Hypothalamus (tissue), 51 donors: ENCODE measurements at places on chromosomes 12 and 14.
A peak's percentile ranks its signal among the peaks of the same experiment; 100 is the strongest.

- peak; percentile 31 for DNase-seq
These were observed 9.0 kb upstream of the LRTM2 start for GRCh38 chr12:1811281-1811947.

DNA sequence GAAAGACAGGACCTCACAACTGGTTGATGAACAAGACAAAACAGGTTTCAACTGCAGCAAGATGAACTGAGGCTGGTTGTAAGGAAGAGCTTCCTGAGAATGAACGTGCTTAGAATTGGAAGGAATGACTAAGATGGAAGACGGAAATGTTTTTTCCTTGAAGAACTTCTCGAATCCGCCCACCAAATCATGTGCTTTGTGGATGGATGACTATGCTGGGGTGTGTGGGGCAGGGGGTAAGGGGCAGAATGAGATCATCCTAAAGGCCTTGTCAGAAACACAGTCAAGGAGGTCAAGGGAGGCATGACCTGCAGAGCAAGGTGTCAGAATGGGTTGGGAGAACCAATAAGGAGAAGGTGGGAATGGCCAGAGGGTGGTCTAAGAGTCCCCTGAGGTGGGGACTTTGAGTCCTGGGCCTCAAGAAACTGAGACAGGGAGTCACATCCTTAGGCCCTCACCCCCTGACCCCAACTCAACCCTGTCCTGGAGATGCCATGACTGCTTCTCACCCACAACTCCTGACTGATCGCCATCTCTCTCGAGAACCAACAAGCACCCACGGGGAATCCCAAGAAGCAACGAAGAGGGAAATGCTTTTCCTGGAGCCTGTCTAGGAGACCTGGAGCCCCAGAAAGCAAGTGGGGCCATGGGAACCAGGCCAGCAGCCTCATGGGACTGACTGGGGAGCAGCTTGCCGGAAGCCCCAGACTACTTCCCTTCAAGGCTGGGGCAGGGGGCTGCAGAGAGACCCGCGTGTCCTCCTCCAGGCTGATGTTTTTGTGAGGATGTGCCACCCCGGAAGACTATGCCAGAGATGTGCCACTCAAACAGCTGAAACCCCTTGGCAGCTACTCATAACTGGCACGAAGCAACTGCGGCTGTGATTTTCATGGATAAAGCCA, 84.0 kb downstream of the ACTN1 start:
- no peak for DNase-seq

DNA sequence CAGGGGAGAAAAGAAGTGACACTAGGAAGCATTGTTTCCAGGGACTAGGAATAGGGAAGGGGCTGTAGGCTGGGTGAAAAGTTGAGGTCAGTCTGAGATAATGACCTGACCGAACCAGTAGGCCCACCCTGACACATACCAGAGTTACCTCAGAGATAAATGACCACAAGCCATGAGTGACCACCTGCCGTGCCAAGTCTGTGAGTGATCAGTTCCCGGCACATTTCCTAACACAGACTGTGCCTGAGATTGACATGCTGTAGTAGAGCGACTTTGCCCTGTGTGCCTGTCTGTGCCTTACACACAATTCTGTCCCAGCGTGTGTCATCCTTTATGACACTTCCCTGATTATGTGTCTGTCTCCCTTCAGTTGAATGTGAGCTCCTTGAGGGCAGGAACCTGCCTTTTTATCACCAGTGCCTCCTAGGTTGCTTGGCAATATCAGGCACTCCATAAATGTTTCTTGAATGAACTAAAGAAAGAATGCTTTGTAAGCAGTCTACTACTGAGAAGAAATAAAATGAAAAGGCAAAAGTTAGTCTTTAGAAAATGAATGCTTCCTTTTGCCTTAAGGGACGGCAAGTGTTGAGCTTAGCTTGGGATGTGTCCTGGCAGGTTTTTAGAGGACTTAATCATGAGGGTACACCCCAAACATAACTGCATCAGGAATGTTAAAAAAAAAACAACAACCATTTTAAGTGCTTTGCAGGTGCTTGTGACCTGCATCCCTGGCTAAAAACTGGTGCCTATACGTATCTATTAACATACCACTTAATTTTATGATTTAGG, 9.6 kb upstream of the SSPN start:
- no peak for DNase-seq

DNA sequence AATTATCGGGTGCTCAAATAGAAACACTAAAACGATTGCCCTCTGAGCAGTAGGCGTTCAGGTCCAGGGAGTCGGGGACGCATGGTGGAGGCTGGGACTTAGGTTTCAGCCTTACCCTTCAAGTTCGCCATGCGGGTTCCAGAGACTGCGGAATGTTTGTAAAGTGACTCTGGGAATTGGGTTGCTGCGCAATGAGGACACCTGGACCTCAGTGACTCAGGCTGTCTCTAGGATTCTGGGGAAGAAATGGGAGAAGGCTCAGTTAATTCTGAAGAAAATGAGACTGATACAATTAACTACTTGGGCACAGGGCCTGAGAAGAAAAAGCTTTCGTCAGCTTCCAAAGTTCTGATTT, 1.1 kb downstream of the LGALS3 start:
- DNase-seq, result no peak

DNA sequence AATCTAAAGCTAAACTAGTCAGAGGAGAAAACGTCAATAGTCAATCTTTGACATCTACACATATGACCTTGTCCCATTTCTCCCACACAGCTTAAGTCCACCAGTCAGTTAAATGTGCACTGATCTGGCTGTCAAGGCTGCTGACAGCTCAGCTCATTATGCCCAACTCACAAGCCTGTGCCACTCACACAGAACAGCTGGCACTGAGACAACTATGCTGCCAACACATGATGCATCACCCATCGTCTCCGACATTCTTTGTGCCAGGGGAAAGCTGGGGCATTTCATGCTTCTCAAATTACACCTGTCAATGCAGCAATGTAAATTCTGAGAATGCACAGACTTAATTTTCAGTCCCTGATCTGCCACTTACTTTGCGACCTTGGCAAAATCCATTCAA, 25.3 kb downstream of the GNS start:
- peak; percentile 8 for DNase-seq

GRCh38 chr14:20857630-20858261, 33.4 kb upstream of the RNASE3 start:
- DNase-seq, result peak; percentile 83

DNA sequence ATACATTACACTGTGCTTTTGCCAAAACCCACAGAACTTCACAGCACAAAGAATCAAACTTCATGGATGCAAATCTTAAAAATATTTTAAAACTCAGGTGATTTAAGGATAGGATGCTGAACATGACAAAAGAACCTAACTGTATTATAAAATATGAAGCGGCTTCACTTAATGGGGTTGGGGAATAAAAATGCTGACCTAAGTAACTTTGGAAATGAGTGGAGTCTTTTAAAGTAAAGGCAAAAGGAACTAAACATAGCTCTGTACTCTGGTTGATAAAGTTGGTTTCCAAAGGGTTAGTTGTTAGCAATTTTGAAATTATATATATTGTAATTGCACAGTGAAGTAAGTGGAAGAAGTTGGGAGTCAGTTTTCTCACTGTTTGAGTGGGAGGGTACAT, 111.5 kb upstream of the SYT1 start:
- no peak for DNase-seq
